AG08395 (cell line): ENCODE measurements at places on chromosomes 16 and 17.

- no peak for DNase-seq
Measured at GRCh38 chr17:58527949-58528348, 13.5 kb upstream of the MTMR4 start.

DNA sequence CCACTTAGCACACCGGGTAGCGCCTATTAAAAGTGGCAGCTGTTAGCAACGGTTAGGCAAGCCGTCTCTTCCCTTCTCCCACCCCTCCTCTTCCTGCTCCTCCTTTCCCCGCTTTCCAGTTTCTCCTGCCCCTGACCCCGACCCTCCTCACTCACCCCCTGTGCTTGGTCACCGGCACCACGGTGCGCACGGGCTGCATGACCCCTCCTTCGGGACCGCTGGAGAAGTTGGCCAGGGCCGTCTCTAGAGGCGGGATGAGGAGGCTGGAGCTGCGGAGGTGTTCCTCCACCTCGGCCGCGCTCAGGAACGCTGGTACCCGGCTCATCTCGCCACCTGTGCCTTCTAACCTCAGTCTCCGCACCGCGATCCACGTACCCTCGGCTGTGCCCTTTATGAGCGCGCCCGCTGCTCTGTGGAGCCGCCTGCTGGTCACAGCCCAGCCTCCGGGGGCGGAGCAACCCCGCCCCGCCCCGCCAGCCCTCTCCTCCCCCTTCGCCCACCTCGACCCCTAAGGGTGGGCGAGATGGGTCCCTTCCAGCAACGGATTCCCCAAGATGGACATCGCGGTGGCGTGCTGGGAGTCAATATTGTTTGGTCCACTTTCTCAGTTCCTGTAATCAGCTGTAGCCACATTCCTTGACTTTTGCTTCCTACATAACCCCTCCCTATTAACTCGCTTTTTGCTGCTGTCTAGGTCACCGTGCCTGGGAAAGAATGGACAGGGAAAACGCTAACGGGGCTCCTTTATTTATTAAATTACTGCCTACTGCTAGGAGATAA is at the start of gene CRYM:
TSS of gene CRYM (minus strand) at position 364 of the 780 bp plus-strand sequence. CDS start at position 325, 39 bp downstream.
- DNase-seq = peak; percentile 70

GRCh38 chr17:76079956-76080767 is 1.2 kb downstream of the ZACN start:
- no peak for DNase-seq

DNA sequence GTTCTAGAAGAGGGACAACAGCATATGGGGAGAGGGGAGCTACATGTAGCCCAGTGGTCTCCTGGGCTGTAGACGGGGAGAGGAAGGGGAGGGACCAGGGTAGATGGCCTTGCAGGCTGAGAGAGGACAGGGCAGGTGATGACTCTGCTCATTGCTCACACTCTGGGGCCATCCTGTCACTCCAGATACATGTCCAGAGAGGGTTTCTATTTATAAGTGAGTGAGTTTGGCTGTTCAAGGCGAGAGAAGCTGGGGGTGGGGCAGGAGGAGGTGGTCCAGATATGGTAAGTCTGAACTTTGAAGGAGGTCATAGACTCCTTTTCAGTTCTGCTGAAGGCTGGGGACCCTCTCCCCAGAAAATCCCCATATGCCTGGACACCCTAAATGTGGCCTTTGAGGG is 22.2 kb downstream of the CACNA1G start:
- no peak for DNase-seq

- peak; percentile 62 for DNase-seq
Measured at GRCh38 chr17:44345454-44346026, 438 bp downstream of the GRN start.

- no peak for DNase-seq
Measured at GRCh38 chr16:50103764-50104163, 38.0 kb downstream of the HEATR3 start.

- peak; percentile 65 for DNase-seq
Measured at GRCh38 chr17:20095336-20096080, 86.3 kb downstream of the SPECC1 start.

DNA sequence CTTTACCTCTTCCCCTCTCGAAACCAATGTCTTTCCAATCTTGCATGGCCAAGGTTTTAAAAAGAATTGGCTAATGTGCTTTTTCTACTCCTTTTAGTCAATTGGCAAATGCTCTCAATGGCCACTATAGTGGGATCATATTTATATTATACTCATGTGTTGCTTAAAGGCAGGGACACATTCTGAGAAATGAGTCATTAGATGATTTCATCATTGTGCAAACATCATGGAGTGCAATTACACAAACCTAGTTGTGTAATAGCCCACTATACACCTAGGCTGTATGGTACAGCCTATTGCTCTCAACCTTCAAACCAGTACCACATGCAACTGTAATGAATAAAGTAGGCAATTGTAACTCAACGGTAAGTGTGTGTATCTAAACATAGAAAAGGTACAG is 180.9 kb downstream of the HS3ST3A1 start:
- DNase-seq = no peak

DNA sequence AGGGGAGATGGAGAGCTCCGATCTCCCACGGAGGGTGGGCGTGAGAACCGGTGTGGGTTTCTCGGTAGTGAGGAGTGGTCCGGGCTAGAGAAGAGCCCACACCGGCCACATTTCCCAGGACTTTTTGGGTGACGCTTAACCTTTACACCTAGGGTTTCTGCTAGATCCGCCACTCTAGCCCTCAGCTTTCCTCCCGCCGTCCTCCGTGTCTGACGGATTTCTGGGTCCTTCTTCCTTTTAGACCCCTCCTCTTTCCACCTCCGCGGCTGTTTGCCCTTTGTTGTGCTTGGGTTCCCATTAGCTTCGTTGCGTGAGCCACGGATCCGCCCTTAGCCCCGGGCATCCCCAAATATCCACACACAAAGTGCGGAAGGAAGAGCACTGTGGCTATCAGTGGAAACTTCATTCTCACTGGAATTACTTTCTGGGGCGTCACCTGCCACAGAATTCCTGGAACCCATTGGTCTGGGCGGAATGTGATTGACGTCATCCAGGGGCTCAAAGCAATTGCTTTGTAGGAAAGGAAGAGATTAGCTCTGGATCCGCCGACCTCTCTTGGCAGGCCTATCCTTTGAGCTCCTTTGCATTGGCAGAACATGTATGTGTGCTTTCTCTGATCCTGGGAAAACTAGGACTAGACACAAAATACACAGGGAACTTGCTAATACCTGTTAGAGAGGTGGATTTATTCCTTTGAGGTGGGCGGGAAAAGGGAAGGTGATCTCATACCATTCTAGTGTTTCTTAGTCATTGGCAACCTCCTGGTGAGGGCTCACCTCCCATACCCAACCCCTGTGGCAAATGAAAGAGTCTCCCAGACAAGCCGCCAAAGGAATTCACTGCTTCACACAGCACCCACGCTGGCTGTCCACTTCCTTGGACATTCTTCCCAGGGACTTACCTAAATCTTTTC is 654 bp downstream of the TNFAIP1 start:
- peak; percentile 81 for DNase-seq

- DNase-seq = no peak
Measured at GRCh38 chr17:8392274-8392673, 5.4 kb downstream of the RNF222 start.

- no peak for DNase-seq
Measured at GRCh38 chr17:32174889-32175288, 32.6 kb downstream of the RHOT1 start.

GRCh38 chr16:70473446-70474319 is 19.3 kb downstream of the FCSK start:
- DNase-seq = no peak

GRCh38 chr17:13337151-13337550 is 264.6 kb downstream of the HS3ST3A1 start:
- no peak for DNase-seq

GRCh38 chr16:27245276-27246172 is 23.0 kb downstream of the NSMCE1 start:
- peak; percentile 81 for DNase-seq

GRCh38 chr17:83149761-83150251 is 70.4 kb downstream of the METRNL start:
- DNase-seq = peak; percentile 38

- DNase-seq = no peak
Measured at GRCh38 chr17:1713878-1714426, 3.8 kb upstream of the TLCD2 start.

DNA sequence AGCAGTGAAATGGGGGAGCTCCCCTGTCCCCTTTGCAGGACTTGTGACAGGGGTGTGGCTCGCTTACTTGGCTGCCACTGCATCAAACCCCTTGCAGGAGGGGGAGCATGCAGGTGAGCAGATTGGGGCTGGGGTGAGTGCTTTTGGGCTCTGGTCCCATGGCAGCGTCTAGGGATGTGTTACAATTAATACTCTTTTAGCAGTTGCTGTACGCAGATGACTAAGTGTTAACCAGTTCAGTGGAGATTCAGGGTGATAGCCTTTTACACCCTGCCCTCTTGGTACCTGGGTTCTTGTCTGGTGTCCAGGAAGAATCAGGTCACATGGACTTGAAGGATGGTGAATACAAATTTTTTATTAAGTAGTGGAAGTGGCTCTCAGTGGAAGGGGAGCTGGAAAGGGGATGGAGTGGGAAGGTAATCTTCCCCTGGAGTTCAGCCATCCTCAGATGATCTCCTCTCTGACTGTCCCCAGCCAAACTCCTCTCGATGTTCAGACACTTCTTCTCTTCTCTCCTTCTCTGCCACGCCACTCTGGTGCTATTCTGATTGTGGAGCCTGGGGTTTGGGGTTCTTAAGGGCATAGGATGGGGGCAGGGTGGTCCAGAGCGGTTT is 100.1 kb downstream of the MARF1 start:
- DNase-seq = no peak

DNA sequence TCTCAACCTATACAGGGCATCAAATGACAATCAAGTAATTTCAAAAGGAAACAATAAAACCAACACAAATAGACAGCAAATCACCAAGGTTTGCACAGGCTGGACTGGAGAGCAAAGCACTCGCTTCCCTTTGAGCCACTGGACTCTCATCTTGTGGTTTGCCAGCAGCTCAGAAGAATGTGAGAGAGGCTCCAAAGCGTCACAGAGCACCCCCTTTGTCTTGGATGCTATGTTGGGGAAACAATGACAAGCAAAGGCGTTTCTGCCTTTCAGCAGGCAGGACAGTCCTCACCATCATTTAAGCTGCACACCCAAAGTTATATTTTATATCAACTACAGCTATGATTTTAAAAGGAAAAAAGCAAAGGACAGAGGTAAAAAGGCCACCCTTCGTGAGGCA is 13.2 kb downstream of the SLC6A4 start:
- DNase-seq = no peak

GRCh38 chr17:77489893-77490255 is 349.1 kb downstream of the SEC14L1 start:
- DNase-seq = peak; percentile 55

DNA sequence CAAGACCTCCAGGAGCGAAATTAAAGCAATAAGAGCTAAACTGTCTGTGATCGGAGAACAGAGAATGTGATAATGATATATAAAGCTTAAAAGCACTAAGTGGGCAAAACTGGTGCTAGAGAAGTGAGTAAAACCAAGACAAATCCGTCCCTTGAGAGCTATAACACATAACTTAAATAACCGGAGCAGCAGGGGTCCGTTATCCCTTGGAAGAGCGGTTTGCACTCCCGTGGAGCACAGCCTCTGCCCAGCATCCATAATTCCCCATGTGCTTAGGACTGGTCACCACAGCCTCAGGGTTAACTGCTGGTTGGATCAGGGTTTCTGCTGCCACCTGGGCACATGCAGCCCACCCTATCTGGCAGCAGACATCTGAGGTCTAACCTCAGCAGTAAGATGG is 489.0 kb downstream of the NPIPA7 start:
- DNase-seq = no peak

- no peak for DNase-seq
Measured at GRCh38 chr16:24357511-24357910, 101.4 kb downstream of the CACNG3 start.

DNA sequence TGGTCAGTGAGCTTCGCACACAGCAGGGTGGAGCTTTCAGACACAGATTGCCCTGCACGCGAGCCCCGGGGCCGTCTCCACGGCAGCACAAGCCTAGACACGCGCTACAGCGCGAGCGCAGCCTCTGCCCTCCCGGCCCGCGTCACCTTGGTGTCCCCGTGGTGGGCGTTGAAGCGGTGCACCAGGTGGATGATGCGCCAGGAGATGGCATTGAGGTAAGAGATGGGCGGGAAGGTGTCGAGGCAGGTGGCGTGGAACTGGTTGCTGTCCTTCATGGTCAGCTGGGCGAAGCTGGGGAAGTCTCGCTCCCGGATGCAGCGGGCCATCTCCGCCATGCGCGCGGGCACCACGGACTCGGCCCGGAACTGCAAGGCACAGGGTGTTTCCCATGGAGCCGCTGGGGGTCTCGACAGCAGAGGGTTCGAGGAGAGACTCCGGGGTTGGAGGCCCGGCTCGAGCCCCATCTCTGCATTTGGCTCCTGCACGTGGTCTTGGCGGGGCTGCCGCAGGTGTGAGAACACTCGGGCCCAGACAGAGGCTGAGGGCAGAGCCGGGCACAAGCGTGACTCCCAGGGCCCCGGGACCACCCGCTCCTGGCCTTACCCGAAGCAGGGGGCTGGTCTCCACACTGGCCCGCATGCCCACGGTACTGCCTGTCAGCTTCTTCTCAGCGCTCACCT is 4.3 kb upstream of the CYBA start:
- DNase-seq = no peak
